Left renal cortex interstitium (tissue), 4 donors: ENCODE measurements at places on chromosomes 5 and 9. TPM values are rescaled to one million over a fixed set of nuclear protein-coding genes. Genes with fewer than 3 reads are reported as not detected.

- no peak for DNase-seq
Observed at GRCh38 chr5:80711938-80712337, 57.2 kb upstream of the DHFR start.

GRCh38 chr5:24621792-24622191 is 23.0 kb downstream of the CDH10 start:
- DNase-seq: no peak

- DNase-seq: no peak
Observed at GRCh38 chr9:113416149-113416721, 5.7 kb downstream of the C9orf43 start.

- DNase-seq: peak; percentile 34
Observed at GRCh38 chr9:81588148-81588871, 101.0 kb downstream of the TLE1 start.

The C9 gene
- 0.37 TPM for polyA plus RNA-seq

The FOXD4 gene
- polyA plus RNA-seq: 0.42 TPM

GRCh38 chr9:133207021-133207531 is 2.0 kb downstream of the OBP2B start:
- no peak for DNase-seq

GRCh38 chr9:130189840-130190239 is 17.6 kb downstream of the NCS1 start:
- no peak for DNase-seq

DNA sequence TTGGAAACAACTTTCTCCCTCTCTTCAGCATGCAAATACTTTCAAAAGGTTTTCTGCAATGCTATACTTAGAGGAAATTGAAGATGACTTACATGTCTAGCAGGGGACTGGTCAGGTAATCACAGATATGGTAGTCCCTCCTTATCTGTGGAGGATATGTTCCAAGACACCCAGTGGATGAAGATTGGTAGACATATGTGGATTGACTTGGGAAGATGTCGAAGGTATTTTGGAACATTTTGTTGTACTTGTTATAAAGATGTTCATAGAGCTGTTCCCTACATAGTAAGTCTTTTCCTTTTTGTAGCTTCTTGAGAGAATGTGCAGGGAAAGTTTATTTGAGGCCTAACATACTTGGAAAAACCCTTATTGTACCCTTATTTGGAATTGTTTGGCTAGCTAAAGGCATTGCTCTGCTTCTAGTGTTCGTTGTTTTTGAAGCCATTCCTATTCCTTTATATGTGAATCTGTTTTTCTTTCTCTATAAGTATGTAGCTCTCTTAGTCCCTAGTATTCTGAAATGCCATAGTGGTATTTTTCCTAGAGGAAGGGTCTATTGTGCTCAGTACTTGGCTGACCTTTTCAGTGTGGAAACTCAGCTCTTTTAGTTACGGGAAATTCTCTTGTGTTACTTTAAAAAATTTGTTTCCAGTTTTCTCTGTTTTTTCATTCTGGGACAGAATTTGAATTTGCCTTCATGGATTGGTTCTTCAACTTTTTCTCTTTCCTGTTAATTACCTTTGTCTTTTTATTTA is 25.7 kb downstream of the GPR151 start:
- DNase-seq: no peak

- no peak for DNase-seq
Observed at GRCh38 chr9:120434532-120434931, 145.4 kb downstream of the CDK5RAP2 start.

GRCh38 chr5:115558388-115558956 is 13.9 kb upstream of the FEM1C start:
- no peak for DNase-seq

- no peak for DNase-seq
Observed at GRCh38 chr5:142754031-142754430, 16.1 kb upstream of the ARHGAP26 start.

- DNase-seq: no peak
Observed at GRCh38 chr9:77802064-77802463, 153.9 kb upstream of the GNA14 start.

DNA sequence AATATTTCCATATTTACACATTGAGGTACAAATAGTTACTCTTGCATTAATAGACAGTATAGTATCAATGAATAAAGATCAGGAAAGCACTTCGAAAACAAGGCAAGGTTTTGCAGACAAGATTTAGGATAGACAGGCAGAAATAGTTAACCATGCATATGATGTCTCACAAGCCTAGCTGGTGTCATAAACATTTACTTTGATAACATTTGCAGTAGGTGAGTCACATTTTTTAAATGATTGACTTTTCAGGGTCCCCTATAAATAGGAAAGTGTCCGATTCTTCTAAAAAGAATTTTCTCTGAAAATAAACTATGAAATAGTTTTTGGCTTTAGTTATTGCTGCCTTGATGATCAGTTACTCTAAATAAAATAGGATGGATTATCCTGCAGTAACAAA is 162.1 kb downstream of the SNX18 start:
- DNase-seq: no peak

- DNase-seq: no peak
Observed at GRCh38 chr9:126690431-126691051, 76.8 kb downstream of the LMX1B start.

- DNase-seq: peak; percentile 15
Observed at GRCh38 chr5:113378959-113379541, 55.7 kb downstream of the TSSK1B start.

DNA sequence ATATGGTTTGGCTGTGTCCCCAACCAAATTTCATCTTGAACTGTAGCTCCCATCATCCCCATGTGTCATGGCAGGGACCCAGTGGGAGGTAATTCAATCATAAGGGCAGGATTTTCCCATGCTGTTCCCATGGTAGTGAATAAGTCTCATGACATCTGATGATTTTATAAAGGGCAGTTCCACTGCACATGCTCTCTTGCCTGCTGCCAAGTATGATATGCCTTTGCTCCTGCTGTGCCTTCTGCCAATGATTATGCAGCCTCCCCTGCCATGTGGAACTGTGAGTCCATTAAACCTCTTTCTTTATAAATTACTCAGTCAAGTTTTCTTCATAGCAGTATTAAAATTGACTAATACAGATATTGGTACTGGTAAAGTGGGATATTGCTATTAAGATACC is 42.4 kb downstream of the MARCHF11 start:
- no peak for DNase-seq

DNA sequence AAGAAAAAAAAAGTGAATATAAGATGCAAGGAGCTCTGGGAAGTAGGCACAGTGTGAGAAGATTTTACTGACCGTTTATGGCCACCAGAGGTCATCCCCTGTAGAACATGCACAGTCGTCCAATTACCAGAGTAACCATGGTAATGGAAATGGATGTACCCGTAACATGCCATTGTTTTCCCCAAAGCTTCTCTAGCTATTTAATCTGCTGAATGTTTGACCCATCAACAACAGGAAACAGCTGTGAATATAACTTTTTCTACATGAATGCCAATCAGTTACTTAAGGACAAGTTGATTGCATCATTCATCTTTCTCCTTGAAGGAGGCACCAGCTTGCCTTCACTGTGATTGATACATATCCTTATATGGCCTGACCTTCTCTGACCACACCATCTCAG is 1967.0 kb upstream of the CDH9 start:
- no peak for DNase-seq

DNA sequence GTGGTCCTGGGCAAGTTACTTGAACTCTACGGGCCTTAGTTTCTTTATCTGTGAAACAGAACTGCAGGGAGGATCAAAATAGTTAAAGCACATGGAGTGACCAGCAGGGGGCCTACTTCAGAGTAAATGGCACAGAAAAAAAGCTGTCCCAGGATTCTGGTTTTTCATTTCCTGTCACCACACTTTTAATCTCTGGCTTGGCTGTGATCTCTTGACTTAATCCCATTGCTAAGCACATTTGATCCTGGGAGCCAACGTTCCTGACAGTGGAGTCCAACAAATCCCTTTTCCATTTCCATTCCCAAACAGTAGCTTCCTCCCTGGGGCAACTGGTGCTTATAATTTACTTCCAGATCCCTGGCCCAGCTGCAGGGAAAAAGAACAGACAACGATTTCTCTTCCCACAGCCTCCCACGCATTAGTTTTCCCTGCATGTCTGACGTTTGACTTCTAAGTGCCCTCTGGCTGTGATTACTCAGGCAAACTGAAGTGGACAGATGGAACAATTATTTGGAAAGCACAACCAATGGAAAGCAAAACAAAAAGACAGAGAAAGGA is 136.5 kb upstream of the STK32A start:
- DNase-seq: no peak

- DNase-seq: peak; percentile 43
Observed at GRCh38 chr9:69919461-69920061, 98.9 kb downstream of the CFAP95 start.

The TMC1 gene
- polyA plus RNA-seq: 0.86 TPM

DNA sequence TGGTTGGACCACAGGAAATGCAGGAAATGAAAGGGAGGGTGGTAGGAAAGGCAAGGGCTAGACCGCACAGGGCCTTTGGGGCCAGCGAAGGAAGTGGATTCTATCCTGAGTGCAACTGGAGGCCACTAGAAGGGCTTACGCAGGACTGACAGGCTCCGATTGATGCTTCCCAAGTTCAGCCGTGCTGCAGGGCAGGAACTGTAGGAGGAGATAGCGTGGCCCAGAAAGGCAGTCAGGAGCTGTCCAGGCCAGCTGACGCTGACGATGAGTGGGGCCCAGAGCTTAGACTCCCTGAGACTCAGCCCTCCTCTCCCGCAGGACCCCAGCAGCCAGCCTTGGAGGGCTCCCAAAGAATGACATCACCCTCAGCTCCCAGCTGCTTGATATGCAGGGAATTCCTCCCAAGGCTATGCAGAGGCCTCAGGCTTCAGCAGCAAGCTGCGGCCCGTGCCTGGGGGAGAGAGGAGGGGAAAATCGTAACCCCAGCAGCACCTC is 48.8 kb downstream of the KCNIP1 start:
- peak; percentile 88 for DNase-seq

GRCh38 chr5:61619289-61619688 is 287.2 kb downstream of the ZSWIM6 start:
- no peak for DNase-seq

DNA sequence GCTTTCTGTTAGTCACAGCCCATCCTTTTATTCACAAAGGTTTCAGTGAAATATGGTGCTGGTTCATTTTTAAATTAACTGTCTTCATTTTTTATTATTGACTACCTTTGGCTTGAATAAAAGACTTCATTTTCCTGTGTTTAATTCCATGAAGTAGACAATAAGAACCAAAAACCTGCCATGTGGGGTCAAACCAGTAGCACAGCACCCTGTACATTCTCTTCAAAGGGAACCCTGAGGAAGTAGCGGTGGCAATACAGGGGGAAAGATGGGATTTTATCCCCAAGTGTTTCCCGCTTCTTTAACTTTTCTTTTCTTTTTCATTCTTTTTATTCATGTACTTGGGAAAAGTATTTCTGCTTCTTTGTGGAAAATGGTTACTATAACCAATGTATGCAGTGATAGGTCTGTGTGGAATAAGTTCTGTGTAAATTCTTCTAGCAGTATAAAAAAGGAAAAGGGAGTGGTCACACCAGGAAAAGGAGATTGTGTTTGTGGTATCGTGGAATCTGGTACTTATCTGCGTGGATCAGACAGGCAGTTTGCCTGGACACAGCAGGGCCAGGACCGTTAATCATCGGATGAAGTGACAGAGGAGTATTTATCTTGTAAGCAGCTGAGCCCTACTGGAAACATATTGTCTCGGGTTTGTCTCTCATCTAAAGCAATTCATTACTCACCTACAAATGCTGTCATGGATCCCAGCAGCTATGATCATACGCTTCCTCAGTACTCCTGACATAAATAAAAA is 94.2 kb downstream of the PPIC start:
- no peak for DNase-seq
